ENCODE measurements at places on chromosomes 16 and 17.

GRCh38 chr17:74862108-74862901, 2.6 kb upstream of the GRIN2C start:
- DNase-seq = peak; percentile 74

DNA sequence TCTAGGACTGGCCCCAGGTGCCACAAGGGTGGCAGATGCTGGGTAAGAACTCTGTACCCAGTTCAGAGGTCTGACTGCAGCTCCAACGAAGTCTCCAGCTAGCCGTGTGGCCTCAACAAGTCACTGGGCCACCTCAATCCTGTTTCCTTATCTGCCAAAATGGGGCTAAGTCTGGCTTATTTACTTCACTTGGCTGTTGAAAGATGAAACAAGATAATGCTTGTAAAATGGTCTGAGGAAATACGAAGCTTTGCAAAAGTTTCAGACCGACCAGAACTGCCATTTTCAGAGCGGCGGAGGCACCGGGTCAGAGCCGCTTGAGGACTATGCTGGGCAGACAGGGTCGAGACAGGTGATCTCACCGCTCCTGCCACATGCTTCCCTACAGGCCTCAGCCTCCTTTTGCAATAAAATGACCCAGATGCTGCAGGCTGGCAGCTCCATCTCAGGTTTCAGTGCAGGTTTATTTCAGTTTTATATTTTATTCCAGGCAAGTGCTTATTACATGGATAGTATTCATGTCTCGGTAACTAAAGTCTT, 17.2 kb downstream of the MNT start:
- no peak for DNase-seq

DNA sequence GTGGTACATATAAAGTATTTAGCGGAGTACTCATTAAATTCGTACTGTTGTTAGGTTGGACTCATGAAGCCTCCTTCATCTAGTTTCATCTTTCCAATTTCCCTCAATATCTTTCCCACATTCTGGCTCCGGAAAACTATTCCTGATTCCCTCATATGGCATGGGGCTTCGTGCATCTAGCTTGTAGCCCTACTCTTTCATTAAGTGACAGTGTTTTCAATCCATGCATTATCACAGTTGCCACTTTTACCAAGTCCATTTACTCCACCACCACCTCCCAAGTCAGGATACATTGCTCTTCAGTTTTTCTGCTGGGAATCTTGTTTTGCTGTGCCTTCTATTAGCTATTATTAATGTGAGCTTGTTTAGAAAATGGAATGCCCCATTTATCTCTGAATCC, 1032.1 kb upstream of the RBFOX1 start:
- DNase-seq = no peak

GRCh38 chr17:64499805-64500486, 3.1 kb upstream of the POLG2 start:
- no peak for DNase-seq

DNA sequence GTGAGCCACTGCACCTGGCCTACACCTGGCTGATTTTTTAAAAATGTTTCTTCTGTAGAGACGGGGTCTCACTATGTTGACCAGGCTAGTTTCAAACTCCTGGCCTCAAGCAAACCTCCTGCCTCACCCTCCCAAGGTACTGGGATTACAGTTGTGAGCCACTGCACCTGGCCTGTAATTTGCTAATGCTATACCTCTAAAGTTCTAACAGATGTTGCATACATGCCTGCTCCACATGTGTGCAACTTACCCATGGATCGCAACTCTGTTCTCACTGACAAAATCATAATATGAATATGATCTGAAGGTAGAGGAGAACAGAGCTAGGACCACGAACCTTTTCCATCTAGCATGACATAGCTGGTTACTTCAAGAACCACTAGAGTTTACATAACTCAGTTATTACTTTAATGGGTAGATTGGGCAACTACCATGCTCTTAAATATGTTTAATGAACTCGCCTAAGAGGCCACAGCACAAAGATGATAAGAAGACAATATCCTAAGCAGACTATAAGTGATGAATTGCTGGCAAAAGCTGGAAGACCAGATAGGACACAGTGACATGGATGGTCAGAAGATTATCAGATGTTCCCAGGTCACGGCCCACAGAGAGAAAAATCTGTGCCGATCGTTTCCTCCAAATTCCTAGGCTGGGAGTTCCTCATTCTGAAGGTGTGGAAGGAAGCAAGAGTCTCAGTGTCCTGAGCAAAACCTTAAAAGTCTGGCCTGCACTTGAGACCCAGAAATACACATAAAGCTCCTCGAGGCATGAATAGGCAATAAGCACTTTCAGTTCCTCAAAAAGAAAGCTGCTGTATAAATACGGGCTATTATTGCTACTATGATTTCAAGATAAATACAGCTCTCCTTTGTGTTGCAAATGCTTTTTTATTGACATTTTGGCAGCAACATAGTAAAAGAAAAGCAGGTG, 53.6 kb upstream of the ICAM2 start:
- DNase-seq = peak; percentile 18

DNA sequence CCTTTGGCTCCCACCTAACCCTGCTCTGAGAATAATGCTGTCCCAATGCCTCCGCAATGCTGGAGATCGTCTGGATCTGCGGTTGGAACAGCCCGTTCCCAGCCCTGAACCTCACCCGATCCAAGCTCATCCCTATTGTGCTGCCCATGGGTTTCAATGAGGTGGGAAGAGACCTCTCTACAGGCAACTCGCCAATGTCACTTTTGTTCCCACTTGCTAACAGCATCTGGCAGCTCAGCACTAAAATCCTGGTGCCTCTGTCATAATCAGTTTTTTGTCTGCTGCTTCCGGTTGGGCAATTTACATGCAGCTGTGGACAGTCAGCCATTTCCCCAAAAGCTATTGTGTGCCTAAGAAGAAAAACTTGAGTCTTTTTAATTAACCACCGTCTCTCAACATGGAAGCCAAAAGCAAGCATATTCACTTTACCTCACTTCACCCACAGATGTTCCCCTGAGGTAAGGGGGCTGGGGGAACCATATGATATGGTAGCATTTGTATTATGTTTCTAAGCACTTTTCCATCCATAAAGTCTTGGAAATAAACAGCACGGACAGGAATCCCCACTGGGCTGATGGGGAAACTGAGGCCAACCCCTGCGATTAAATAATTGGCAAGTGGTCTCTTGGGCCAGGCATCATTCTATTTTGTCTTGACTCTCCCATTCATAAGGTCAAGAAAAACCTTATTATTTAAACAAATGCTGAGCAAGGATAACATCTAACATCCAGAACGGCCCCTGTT, 159.2 kb upstream of the CDH5 start:
- DNase-seq = peak; percentile 21

GRCh38 chr17:76147211-76148014, 6.4 kb upstream of the FOXJ1 start:
- no peak for DNase-seq

GRCh38 chr17:78476149-78476548, 97.7 kb downstream of the PGS1 start:
- DNase-seq = no peak

DNA sequence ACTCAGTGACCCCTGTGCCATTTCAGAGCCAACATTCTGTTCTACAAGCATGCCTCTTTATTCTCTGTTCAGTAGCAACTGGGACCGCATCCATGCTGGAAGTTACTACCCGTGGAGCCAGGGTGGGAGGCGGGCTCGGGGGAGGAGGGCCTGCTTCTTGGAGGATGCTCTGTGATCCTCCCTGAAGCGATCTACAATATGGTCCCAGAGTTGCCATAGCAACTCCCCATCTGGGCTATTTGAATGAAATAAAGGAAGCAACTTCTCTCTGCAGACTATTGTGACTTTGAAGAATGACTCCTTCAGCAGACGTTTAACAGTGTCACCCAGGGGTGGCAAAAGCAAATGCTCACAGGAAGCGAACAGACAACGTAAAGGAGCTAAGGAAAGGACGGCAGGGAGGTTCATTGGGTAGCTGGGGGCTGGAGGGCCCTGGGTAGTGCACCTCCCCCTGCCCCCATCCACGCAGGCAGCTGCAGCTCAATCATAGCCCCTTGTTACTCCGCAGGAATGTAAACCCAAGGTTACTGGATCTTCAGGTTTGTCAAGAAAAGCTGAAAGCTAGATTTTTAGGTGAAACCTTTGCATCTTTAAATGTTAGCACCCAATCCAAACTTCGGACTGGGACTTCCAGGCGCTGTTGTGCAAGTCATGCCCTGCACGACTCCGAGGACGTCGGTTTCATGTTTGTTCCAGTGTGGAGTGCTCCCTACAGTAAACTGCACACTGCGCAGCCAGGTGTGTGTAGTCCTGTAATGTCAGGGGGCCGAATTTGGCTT, 51.1 kb upstream of the MEAK7 start:
- DNase-seq = no peak

DNA sequence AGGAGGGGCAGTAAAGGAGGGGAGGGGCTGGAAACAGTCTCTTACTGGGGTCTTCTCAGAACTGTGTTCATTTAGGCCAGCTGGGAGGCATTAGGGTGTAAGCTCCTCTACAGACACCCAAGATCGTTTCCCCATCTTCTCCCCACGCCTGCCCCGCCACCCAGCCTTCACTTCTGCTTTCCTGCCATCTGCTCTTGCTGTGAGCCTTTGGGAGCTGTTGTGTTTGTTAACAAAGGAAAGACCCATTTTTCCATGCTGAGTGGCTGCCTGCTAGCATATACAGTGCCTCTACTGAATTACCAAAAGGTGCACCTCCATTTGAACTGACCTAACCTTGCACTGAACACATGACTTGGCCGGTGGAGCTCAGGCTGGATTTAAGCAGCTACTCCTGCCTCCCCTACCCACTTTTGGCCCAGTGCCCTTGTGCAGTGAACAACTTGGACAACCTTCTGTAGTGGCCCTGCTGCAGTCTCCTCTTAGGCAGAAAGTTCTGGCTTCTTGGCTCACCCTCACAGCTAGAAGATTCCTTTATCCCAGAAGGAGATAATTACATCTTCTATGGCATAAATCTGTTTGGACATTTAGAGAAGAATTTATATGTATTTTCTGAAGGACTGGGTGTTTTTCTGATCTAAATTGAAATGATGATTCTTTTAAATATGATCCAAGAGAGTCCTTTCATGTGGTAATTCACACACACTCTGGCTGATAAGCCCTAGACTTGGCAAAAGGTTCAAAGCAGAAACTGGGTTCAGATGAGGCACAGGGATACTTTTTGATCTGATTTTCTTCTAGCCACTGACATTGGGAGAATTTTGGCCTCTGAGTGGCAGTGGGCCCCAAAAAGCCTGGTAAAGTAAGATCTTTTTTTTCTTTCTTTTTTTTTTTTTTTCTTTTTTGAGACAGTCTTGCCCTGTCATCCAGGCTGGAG, 81.9 kb upstream of the HNF1B start:
- DNase-seq = peak; percentile 47

DNA sequence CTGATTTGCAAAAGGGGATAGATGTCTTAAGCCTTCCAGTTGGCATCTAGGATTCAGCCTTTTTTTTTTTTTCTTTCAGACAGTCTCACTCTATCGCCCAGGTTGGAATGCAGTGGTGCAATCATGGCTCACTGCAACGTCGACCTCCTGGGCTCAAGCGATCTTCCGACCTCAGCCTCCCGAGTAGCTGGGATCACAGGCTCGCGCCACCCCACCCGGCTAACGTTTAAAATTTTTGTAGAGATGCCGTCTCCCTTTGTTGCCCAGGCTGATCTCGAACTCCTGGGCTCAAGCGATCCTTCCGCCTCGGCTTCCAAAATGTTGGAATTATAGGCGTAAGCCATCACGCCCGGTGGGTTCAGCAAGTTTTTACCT, 571 bp upstream of the CCP110 start:
- DNase-seq = no peak

GRCh38 chr17:44967026-44967906, 837 bp downstream of the C1QL1 start:
- DNase-seq = no peak

- DNase-seq = no peak
Measured at GRCh38 chr17:76082326-76083251, 3.6 kb downstream of the ZACN start.

DNA sequence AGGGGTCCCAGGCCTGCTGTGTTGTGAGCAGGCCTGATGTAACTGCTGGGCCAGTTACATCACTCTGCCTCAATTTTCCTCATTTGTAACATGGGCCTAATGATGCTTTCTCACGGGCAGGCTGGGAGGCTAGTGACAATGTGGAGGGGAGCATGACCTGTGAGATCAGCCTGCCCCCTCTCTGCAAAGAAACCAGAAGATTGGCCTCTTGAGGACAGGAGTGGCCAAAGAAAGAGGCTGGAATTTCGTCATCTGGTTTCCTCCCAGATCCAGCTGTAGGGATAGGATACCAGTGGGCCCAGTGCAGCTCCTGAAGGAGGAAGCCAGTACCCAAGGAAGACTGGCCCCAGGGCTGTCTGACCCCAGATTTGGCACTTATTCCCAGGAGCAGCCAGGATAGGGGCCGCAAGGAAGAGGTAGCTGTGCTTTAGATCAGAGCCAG, 615 bp upstream of the SREBF1 start:
- no peak for DNase-seq

DNA sequence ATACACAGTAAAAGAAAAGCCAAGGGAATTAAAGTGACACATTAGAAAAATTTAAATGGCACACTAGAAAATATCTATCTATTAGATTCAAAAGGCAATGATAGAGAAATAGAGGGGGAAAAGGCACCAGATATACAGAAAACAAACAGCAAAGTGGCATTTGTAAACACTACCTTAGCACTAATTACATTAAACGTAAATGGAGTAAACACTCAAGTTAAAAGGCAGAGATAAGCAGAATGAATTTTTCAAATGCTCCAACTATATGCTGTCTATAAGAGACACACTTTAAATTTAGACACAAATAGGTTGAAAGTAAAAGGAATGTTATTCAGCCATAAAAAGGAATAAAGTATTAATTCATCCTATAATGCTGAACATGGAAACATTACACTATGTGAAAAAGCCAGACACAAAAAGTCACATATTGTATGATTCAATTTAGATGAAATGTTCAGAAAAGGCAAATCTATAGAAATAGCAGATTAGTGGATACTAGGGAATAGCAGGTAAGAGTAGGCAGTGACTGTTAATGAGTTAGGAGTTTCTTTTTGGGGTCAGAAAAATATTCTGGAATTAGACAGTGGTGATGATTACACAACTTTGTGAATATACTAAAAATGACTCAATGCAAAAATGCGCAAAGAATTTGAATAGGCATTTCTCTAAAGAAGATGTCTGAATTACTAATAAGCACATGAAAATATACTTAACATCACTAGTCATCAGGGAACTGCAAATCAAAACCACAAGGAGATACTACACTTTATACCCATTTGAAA, 92.4 kb downstream of the BRIP1 start:
- DNase-seq = no peak

GRCh38 chr16:83968306-83968851, 335 bp downstream of the NECAB2 start:
- no peak for DNase-seq

GRCh38 chr16:56773532-56773931, 43.6 kb downstream of the NUP93 start:
- DNase-seq = no peak

GRCh38 chr16:79062336-79062735, 538.2 kb downstream of the MAF start:
- no peak for DNase-seq

DNA sequence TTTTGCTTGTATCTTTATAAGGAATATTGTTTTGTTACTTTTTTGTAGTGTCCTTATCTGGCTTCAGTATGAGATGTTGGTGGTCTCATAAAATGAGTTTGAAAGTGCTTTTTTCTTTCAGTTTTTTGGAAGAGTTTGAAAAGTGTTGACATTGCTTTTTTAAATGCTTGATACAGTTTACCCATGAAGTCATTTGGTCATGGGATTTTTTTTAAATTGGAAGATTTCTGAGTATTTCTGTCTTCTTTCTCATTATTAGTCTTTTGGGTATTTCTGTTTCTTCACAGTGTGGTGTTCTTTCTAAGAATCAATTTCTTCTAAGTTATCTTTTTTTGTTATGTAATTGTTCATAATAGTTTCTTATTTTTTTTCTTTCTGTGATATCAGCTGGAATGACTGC, 15.1 kb downstream of the ZNF267 start:
- no peak for DNase-seq

GRCh38 chr17:78486228-78486802, 90.9 kb downstream of the DNAH17 start:
- DNase-seq = no peak

Data from CD4-positive, alpha-beta T cell treated with Interleukin-4 for 1 hour (primary cell).